Cardiac septum (tissue), 1 donor: ENCODE measurements at places on chromosomes 13 and 19. TPM values are rescaled to one million over a fixed set of nuclear protein-coding genes. Genes with fewer than 3 reads are reported as not detected.

DNA sequence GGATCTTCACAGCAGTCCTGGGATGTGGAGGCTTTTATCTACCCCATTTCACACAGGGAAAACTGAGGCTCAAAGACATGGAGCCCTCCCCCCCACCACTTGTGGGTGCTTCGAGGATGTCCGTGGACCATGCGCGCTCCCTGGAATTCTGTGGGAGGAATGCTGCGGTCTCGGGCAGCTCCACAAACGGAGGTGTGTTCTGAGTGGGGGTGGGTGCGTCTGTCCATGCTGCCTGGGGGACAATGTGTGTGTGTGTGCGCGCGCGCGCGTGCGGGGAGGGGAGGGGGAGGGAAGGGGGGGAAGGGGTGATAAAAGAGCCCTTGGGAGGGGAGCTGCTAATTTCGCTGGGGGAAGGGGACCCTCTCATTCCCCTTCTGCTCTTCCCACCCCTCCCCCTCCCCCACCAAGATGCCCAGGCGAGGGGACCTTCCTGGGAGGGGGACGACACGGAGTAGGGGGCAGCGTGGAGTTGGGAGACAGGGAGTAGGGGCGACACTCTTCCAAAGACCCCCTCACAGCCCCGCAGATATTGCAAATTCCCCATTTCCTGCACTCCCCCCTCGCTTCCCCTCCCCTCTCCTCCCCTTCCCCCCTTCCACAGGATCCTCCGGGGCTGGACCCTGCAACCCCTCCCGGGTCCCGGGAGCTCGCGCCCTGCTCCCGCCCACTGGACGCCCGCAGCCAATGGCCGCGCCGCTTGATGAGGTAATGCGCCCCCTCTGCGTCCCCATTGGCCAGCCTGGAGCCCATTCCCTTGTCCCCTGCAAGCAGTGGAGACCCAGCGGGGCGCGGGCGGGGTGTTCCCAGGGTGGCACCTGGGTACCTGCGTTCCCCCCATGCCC, 18.9 kb upstream of the ZNRF4 start:
- no peak for DNase-seq

DNA sequence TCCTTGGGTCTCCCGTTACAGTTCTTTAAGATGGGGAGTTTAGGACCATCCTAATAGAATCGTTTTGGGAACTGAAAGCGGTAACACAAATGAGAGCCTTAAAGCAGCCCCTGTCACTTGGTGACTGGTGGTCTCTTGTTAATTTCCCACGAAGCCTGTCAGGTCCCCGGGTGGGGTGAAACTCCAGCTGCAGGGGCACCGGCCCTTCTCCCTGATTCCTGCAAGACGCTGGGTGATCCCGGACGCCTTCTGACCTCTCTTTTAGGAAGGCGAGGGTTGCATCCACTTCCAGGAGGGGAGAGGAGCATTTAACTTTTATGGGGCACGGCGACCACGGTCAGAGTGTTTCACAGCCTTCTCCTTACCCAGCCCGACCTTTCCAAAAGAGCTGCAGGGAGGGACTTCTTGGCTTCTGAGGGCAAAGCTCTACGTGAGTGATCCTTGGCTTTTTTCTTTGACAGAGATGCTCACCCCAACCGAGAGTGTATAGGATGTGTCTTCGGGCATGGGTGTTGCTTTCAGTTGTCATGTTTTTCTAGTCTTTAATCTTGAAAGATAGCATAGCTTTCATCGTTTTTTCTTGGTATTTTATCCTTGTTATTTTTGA, 688 bp downstream of the ZNF225 start:
- DNase-seq, result no peak

DNA sequence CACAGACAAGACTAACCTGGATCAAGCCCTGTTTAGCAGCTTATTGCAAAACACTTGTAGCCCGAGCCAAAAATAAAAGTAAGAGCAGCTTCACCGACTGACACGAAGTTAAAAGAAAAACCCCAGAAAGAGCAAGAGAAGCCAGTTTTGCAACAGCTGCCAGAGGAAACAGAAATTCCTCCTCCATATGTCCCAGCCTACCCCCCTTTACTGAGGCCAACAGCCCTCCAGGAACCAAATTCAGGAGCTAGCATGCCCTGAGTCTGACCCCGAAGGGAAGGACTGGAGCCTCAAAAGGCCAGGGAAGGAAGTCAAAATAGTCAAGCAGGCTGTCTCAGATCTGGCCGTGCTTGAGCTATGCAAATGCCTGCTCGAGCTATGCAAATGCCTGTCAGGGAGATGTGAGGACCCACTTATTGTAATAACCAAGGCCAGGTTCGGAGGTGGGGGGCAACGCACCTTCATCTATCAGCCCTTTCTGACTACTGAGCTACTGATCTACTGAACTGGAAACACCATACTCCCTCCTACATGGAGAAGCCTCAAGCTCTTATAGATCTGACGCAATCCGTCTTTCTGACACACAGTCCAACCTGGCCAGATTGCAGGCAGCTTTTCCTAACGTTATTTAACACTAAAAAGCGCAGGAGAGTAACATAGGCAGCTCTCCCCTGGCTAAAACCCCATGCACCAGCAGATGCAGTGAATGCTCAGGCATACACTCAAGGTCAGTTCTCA, 6.7 kb downstream of the SIGLEC11 start:
- no peak for DNase-seq

DNA sequence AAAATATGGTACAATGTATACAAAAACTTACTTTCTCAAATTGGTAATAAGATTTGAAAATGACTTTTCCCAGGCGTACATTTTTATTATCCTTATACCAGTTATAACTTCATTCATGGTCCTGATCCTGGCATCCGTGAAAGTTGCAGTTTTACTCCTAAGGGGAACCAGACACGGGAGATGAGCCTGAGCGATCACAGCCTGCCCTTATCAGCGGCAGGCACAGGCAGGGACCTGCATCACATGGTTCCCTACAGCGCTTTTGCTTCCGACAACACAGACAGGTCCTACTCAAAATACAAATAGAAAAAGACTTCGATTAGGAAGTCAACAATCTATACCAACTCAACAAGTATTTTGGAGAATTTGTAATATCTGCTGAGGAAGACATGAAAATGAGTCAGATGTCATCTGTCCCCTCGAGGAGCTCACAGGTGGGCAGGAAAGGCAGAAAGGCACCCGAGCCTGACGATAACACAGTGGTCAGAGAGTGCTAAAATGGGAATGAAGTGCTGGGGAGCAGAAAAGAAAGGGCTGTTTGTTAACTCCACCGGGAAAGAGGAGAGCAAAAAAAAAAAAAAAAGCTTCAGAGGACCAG, 93.4 kb downstream of the ABCC4 start:
- no peak for DNase-seq

DNA sequence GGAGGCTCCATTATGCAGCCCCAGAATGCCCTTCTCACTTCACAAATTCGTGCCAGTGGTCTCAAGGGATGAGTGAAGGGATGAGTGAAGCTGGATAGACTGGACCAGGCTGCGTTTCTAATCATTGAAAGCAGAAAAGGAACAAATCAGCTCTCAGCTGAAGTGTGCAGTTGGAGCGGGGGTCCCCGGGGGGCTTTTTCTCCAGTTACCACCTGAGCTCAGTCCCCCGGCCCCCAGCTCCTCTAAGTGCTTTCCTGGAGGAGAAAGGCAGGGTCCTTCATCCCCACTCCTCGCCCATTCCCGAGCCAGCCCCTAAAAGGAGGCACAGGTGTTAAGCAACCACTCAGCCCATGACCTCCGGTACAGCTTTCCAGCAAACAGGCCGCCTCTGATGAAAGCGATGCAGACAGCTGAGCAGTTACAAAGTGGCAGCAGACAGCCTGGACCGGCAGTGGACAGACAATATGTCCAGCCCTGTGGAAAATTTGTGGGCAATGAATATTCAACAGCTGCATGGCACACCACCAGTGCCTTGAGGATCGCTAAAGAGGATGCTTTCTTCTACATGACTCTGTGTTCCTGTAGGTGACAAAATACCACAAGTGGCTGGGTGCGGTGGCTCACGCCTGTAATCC, 110.7 kb upstream of the UBL3 start:
- no peak for DNase-seq

- no peak for DNase-seq
These were observed 2.8 kb downstream of the AP3D1 start for GRCh38 chr19:2148482-2149135.

- no peak for DNase-seq
These were observed 6.4 kb downstream of the GARRE1 start for GRCh38 chr19:34260771-34261173.

- no peak for DNase-seq
These were observed 354.4 kb upstream of the DACH1 start for GRCh38 chr13:72221276-72221962.

- DNase-seq, result no peak
These were observed 692.6 kb downstream of the PCDH17 start for GRCh38 chr13:58324161-58324560.

GRCh38 chr19:17926044-17926443, 6.8 kb upstream of the CCDC124 start:
- no peak for DNase-seq

DNA sequence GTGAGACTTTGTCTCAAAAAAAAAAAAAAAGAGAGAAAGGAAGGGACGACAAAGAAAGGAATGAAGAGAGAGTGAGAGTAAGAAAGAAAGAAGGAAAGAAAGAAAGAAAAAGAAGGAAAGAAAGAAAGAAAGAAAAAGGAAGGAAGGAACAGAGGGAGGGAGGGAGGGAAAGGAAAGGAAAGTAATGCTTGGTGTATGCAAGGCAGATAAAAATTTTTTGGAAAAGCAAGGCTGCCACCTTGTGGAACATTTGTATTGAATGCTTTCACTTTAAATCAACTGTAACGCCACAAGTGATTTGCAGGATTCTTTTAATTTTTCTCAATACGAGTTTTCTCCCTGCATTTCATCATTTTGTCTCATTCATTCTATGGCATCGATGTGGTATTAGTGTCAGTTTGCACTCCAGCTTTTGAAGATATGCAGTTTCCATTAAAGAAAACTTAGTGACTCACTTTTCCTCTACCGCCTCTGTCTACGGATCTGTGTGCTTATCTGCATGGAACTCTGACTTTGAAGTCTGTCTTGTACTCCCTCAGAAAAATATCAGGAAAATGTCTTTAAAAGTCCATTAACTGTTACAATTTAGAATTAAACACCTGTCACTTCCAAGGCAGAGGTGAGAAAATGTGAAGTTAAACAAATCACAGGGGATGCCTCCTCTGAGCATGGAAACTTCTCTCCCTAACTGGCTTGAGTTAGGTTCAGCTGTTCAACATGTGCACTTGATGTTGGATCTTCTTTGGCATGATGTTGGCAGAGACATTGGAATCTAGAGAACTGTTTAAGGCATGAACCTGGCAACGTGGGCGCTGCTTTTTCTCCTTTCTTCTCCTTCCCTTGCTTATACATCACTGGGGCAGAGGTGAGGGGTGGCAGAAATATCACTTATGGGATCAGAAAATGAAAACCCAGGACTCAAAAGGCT, 20.0 kb upstream of the ZDHHC20 start:
- no peak for DNase-seq

Gene TGFBR3L
- total RNA-seq, result 3.0 TPM

- no peak for DNase-seq
These were observed 84.5 kb upstream of the ABCC4 start for GRCh38 chr13:95385798-95386197.

- no peak for DNase-seq
These were observed 14.3 kb downstream of the IGSF23 start for GRCh38 chr19:44627631-44628030.

Gene IER2
- 28.4 TPM for total RNA-seq

- no peak for DNase-seq
These were observed 554.5 kb downstream of the PCDH9 start for GRCh38 chr13:66675620-66676019.

GRCh38 chr19:51709575-51709974, 14.2 kb downstream of the HAS1 start:
- no peak for DNase-seq

Gene CGB7
- not detected for total RNA-seq

Gene TMEM145
- total RNA-seq, result 0.24 TPM

GRCh38 chr19:12886651-12886968, 391 bp downstream of the KLF1 start:
- DNase-seq, result no peak

DNA sequence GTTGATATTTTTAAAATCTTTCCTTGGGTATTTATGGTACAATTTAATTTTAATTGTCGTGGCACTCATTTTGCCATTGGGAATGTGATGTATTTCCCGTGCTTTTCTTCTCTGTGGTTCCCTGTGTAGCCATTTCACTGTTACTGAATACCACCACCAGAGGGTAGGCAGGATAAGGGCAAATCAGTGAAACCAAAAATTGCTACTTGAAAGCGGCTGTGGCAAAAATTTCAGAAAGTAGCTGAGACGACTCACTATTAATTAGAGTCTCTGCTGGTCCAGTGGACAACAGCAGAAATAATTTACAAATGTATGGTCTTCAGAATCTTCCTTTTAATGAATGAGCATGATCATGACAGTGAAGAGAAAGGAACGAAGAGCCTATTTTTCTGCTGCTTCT, 34.4 kb upstream of the MIR17HG start:
- no peak for DNase-seq

Gene TLE6
- 1.0 TPM for total RNA-seq

GRCh38 chr13:107767119-107767518, 448.2 kb downstream of the LIG4 start:
- no peak for DNase-seq

DNA sequence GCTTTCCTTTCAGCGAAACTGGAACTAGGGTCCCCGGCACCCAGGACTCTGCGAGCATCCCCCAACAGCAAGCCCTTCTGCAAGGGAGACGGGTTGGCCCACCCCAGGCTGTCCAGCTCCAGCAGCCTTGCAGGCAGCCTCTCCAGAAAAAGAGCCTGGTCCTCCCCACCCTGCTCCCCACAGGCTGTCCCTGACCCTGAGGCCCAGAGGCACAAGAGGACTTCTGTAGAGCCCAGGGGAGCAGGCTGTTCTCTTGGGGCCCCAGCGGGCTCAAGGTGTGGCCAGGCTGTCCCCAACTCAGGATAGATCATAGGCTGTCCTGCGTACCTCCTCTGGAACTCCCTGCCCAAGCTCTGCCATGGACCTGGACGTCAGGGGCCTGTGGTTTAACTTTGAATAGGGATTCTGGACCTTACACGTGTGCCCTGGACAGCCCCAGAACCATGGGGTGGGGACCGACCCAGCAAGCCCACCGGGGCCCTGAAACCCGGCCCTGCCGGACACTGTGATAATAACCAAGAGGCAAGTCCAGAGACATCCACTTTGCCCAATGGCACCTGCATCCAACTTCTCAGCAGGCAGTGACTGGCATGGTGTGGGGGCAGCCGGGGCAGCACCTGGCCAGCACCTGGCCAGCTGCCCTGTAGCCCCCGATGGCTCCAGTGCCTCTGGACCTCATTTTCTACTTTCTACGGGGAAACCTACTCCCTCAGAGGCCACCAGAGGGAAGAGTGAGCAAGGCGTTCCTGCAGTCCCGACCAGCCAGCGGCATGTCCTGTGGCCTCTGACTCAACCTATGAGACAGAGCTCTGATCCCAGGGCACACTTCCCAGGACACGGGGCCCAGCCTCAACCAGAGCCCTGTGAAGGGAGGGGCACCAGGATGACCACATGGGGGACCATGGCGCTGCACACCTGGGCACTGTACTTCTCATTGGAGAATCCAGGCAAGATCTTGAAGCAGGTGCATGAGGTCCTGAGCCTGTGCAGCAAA, 50.9 kb upstream of the TPM4 start:
- DNase-seq, result peak; percentile 36

Gene IL17D
- 2.4 TPM for total RNA-seq
